ENCODE measurements at places on chromosomes 4 and X.
A peak's percentile ranks its signal among the peaks of the same experiment; 100 is the strongest.

GRCh38 chr4:88378691-88379559 lies at the start of gene HERC6:
TSS of gene HERC6 (plus strand) at chr4:88378852. CDS start at chr4:88378922, 70 bp downstream.
- DNase-seq: peak; percentile 96

DNA sequence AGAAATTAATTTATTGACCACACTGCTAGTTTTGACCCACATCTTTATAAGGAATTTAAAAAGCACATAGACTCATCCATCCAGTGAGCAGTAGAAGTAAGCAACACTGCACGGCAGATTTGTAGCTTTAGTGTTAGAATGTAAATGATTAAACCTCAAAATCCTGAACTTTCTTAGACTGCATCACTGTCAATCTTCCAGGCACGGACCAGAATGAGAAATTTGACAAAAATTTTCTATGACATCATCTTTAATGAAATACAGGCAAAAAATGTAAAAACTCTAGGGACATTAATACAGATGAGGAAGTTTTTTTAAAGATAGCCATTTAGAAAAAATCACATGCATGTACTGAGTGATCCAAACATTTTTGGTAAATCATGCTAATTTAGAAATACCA lies 29.2 kb downstream of the NLGN4X start:
- DNase-seq: no peak

GRCh38 chr4:89382439-89382838 lies 74.8 kb upstream of the GPRIN3 start:
- no peak for DNase-seq

DNA sequence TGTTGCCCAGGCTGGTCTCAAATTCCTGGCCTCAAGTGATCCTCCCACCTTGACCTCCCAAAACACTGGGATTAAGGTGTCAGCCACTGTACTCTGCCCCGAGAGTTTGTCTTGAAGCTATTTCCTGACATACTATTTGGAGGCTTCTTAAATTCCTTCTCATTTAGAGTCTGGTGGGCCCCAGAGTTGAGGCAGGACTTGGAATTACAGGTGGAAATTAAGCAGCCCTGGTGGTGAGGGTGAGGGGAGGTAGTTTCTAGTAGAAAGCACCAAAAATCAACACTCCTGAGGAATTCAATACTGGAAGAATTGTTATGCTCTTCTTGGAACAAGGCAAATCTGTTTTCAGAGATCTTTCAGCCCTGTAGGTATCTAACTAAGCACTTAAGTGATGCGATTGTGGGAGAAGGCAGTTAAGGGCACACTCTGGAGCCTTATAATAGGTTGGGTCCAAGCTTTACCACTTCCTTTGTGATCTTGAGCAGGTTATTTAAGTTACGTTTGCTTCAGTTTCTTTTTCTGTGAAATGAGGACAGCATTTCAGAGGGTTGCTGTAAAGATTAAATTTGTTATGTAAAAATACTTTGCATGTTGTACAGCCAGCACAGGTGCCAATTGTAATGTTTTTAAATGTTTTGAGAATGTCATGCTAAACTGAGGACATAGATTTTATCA lies 200.7 kb downstream of the SOWAHB start:
- no peak for DNase-seq

- DNase-seq: no peak
These were observed 2.7 kb downstream of the EPHA5 start for GRCh38 chr4:65667506-65668041.

GRCh38 chr4:38856046-38856445 lies 571 bp downstream of the TLR6 start:
- peak; percentile 46 for DNase-seq

DNA sequence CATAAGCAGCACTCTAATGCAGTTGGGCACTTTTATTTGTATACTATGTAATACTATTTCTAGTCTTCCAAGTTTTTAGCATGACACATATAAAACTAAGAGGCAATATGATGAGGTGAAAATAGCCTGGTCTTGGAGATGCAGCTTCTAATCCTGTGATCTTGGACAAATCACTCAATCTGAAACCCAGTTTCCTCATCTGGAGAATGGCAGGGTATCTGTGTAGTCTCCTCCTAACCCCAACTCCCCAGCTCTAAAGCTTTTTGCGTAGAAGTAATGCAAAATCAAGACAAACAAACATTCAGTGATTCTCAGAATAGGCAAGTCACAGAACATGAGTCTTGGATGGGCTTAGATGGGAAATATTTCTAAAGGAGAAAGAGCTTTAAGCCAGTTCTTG lies 36.7 kb upstream of the IL21 start:
- DNase-seq: no peak

- no peak for DNase-seq
These were observed at the start of gene C4orf51 for GRCh38 chr4:145679991-145680455. TSS of gene C4orf51 (plus strand) at chr4:145680146. CDS start at chr4:145680204, 58 bp downstream.

- no peak for DNase-seq
These were observed 132.8 kb downstream of the MGST2 start for GRCh38 chr4:139798456-139798855.

- DNase-seq: no peak
These were observed 102.3 kb downstream of the FAM193A start for GRCh38 chr4:2638730-2639129.

DNA sequence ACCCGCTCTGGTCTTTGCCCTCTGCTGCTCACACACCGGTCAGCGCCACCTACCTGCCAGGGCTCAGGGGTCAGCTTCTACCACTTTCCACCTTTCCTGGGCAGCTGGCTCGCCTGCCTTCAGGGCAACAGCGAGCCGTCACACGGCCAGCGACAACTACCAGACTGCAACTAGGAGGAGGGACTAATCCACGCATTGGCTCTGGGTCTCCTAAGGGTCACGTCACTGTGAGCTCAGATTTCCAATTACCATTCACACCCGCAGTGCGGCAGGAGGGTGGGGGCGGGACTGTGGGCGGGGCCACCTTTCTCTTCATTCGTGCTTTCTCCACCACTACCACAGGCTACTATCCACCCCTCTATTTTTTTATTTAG lies at the start of gene BEX5:
Gene BEX5 (minus strand): TSS at position 172 of the 374 bp plus-strand sequence. CDS start 1,712 bp downstream, outside the sequence.
- DNase-seq: no peak

DNA sequence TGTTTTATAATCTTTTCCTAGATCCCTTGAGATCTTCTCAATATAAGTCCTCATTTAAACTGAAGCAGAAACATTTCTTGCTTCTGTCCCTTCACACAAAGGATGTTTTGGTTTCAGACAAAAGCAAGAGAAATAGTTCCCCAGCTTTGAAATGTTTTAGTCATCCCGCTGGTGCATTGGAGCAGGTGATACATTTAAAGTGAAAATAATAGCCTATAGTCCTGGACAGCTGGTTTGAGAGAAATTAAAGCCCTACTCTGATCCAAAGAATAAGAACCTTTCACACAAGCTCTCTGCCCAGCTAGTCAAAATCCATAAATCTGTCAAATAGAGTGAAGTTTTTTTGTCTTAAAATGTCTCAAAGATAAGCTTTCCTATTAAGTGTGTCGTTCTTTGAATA lies 79.4 kb downstream of the LUZP4 start:
- DNase-seq: no peak

DNA sequence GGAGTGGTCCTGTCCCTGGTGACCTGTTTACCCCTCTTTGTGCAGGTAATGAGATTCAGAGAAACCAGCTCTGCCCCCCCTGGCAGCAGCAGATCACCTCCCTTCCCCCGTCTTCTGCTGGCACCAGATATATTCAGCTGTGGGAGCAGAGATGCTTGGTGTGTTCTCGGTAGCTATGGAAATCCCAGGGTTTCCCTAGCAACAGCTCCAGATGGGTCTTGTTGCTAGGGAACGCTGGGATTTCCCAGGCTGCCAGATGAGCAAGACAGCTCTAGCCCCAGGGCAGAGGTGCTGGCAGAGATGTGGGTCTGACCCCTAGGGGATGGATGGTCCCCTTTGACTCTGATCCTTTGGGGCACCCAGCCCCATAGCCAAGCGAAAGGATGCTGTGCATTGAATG lies 20.2 kb downstream of the CETN2 start:
- no peak for DNase-seq

- DNase-seq: peak; percentile 87
These were observed 47.1 kb downstream of the FAM13A start for GRCh38 chr4:89009761-89010369.

DNA sequence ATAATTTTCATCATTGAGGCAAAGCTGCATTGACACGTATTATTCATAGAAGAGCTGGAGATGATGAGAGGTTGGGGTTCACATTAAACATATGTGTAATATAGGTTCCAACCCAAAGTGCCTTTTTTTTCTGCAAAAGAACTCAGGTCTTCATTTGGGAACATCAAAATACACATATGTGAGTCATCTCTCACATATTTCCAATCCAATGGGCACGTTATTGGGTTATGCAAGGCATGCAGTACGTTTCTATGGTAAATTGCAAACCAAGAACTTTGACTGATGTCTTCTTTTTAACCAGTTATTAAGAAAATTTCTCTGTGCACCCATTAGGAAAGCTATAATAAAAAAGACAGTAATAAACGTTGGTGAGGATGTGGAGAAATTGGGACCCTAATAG lies 150.3 kb upstream of the FAM9B start:
- DNase-seq: no peak

- no peak for DNase-seq
These were observed 37.2 kb upstream of the MGST2 start for GRCh38 chr4:139628184-139629012.

GRCh38 chr4:83207497-83208101 lies 77.0 kb downstream of the COQ2 start:
- DNase-seq: no peak

DNA sequence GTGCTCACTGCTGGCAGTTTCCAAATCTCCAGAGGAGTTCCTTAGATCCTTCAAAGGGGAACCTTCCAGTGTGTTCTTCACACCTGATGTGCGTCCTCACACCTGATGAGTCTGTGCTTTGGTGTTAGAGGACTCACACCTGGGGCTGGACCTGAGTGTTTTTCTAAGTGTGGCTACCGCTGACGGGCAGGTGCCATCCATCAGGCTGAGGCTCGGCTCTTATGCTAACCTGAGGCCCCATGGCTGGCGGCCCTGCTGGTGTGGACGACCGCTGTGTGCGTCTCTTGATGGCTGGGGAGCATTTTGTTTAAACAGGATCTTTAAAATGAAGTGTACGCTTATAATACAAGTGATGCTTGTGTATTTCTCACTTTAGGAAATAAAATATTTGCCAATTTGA lies 28.4 kb downstream of the PCGF3 start:
- DNase-seq: no peak

- peak; percentile 45 for DNase-seq
These were observed 618 bp downstream of the BEND4 start for GRCh38 chr4:42151568-42152506.

Measured in hematopoietic multipotent progenitor cell treated with erythropoietin and hydrocortisone succinate and interleukin-3 and kit ligand, for 8 days (in vitro differentiated cells).